HEK293T (cell line): ENCODE measurements at places on chromosomes 13 and 19.

DNA sequence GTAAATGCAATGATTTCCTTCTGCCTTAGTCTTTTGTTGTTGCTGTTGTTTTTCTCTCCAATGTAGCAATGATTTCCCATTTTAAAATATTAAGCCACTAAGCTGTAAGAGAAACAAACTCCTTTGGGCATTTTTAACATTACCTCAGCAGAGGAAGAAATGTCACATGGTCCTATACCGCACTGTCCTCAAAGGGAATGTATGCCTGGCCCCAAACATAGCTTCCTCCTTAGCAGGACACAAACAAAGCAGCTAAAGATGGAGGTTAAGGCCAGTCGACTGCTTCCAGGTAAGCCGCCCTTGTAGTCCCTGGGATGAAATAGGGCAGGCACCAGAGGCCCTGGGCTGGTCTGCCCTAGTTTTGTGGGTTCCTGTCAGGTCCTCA, 249.0 kb downstream of the TSHZ3 start:
- DNase-seq: no peak

- no peak for DNase-seq
These were observed 40.2 kb upstream of the ABCC4 start for GRCh38 chr13:95341441-95341840.

- DNase-seq: no peak
These were observed 389.4 kb downstream of the RFC3 start for GRCh38 chr13:34207334-34207733.

- no peak for DNase-seq
These were observed 84.3 kb downstream of the TEX29 start for GRCh38 chr13:111404746-111405145.

DNA sequence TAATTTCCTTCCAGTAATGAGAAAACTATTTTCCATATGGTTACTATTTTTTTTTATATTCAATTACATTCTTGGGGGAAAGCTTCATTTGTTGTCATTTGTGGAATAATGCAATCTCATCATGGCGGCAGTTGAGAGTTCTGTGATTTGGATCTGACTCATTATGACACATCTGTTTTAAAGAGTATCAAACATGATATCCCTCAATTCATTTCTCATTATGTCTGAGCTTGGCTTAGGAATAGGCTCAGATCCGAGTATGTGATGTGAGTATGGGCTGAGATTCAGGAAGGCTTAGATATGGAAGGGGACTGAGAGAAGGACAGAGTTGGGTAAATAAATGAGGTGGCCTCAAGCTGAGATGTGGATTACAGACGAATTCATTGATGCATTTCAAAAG, 64.4 kb downstream of the POSTN start:
- no peak for DNase-seq

DNA sequence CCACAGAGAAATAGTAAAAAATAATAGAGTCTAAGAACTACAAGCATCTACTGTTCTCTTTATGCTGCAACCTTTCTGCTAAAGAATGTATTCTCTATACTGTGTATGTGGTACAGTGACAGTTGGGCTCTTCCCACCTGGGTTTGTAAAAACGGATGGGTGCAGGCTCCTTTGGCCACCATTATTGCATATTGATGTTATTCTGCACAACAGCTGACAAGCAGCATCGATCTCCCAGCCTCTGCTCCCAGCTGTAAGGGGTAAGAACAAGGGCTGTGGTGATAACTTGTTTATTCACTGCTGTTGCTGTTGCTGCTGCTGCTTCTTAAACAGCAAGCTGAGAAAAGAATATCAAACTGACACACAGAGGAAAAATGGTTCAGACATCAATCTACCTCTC, 56.1 kb downstream of the KCNRG start:
- DNase-seq: no peak
